ENCODE measurements at places on chromosomes 5 and 9. TPM values are rescaled to one million over a fixed set of nuclear protein-coding genes. Genes with fewer than 3 reads are reported as not detected.

GRCh38 chr5:180333661-180334060, 19.5 kb downstream of the GFPT2 start:
- no peak for DNase-seq

DNA sequence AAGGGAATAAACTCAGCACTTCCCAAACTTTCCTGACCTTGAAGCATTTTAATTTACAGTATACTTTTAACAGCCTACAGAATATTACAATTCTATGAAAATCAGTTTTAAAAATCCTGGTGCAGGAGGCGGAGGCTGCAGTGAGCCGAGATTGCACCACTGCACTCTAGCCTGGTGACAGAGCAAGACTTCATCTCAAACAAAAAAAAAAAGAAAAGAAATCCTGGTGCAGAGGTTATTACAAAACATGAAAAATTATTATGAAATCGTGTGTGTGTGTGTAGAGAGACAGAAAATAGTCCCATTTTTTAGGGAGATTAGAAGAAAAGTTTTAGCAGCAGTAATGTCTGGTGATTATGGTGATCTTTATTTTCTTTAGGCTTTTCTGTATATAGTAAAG, 26.9 kb downstream of the GOLPH3 start:
- no peak for DNase-seq

- DNase-seq, result no peak
Measured at GRCh38 chr9:90900130-90900529, 98.5 kb downstream of the SYK start.

GRCh38 chr5:126793097-126793496, 16.2 kb downstream of the LMNB1 start:
- DNase-seq, result no peak

LECT2 gene
- not detected for total RNA-seq

ADGRD2 gene
- not detected for total RNA-seq

CAVIN4 gene
- total RNA-seq, result 0.26 TPM
